ENCODE measurements at places on chromosomes 12 and 14.

- DNase-seq: no peak
Observed at GRCh38 chr14:66070542-66071319, 415.4 kb upstream of the CCDC196 start.

DNA sequence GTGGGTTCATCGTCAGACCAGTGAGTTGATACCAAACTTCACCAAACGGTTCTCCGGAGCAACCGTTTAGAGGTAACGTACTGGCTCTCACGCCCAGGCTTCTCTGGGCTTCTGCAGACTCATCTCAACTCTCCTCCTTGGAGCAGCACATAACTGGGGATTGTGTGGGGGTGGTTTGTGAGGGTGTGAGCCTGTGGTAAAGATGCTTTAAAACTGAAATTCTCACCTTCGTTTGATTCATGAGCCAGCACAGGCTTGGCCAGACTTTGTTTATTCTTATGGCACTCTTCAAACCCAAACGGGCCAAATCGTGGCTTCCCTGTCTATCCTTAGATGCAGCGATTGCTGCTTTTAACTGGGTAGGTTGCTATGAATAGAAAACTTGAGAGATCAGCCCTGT lies 121.3 kb downstream of the SAMD4A start:
- DNase-seq: no peak

- no peak for DNase-seq
Observed at GRCh38 chr12:90630006-90630405, 325.0 kb downstream of the CCER1 start.

DNA sequence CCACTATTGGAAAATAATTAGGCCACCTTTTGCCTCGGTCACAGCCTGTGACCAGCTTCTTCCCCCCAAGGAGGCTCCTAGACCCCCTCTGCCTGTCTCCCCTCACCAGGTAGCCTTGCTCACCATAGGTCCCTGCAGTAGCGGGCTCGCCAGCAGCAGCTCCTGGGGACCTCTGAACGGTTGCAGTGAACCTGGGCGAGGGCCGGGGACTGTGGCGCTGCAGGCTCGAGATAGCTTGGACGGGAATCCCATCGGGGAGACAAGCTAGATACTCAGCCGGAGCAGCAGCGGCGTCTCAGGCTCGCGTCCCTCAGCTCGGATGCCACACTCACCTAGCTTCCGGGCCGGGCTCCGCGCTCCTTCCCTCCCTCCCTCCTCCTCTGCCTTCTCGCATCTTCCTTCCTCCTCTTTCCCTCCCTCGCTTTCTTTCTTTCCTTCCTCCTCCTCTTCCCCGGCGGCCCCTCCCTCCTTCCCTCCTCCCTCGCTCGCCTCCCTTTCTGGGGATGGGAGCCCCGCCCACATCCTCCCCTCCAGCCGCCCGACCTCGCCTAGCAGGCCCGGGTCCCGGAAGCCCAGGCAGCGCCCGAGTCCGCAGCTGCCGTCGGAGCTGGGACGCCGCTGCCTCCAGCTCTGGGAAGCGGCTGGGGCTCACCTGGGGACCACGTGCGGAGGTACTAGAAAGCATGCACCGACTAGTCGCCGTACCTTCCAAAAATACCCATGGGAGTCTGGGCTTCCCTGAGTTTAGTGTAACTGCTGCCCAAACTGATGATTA lies at the start of gene BMP4:
TSS of gene BMP4 (minus strand) at position 399 of the 775 bp plus-strand sequence. CDS start 4,603 bp downstream, outside the sequence.
- no peak for DNase-seq

- DNase-seq: no peak
Observed at GRCh38 chr12:62711631-62712241, 223.2 kb downstream of the PPM1H start.

- no peak for DNase-seq
Observed at GRCh38 chr14:24659916-24660570, 26.1 kb upstream of the GZMB start.

DNA sequence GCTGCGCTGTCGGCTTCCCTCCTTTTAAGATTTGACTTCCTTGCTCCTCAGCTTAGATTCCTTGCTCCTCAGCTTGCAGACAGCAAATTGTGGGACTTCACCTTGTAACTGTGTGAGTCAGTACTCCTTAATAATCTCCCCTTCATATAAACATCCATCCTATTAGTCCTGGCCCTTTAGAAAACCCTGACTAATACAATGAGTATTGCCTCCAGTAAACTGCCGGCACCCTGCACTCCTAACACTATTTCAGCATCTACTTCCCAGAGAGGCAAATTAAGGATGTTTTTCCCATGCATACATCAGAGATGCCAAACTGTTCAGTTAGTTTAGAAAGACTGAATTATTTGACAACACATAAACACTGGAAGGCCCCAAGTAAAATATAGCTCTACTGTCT lies 611.3 kb upstream of the TMEM132C start:
- DNase-seq: no peak

DNA sequence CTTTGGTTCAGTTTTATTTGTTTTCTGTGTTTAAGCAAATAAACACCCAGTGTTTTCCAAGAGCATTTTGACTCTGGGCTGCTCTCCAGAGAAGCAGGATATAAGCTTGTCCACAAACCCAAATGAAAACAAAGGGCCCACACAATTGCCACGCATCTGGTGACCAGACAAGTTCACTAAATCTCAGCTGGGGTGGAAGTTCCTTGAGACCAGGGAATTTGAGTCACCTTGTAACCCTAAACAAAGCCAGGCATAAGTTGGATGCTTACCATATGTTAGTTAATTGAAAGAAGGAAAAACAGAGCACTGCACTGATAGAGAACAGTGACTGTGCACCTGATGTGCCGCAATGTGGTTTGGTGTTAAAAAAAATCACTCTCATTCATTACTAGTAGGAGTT lies 1.6 kb upstream of the TXNRD1 start:
- DNase-seq: no peak

- no peak for DNase-seq
Observed at GRCh38 chr14:78329371-78329770, 159.2 kb downstream of the NRXN3 start.

GRCh38 chr12:28699029-28699428 lies 450.0 kb upstream of the FAR2 start:
- DNase-seq: no peak

- DNase-seq: no peak
Observed at GRCh38 chr12:42584651-42585111, 4.9 kb downstream of the PRICKLE1 start.

- no peak for DNase-seq
Observed at GRCh38 chr14:69909826-69910550, 30.8 kb downstream of the SMOC1 start.

DNA sequence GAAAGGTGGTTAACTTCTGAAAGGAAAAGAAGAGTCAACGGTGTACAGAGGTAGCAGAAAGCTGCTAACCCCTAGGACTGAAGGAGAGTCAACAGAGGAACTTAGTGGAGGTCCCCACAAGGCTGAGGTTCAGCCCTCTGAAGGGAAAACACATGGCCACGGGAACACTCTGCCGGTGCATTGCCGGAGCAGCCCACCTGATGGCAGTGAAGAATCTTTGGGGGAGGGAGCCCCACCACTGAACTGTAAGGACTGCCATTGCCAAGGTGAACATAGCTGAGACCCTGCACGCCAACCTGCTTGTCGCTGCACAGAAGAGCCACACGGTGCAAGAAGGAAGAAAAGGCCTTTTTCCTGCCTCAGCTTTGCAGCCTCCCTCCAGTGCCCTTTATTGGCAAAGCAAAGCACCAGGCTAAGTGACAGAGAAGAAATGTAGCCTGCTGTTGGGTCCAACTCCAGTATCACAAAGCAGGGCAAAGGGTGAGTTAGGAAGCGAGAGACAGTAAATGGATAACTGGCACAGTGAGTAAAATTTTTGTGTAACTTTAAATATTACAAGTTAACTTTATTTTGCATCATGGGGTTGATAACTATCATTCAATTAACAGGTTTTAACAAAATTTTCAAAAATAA lies 76.9 kb downstream of the LIN52 start:
- no peak for DNase-seq

- DNase-seq: no peak
Observed at GRCh38 chr12:19894803-19895202, 455.5 kb downstream of the AEBP2 start.

DNA sequence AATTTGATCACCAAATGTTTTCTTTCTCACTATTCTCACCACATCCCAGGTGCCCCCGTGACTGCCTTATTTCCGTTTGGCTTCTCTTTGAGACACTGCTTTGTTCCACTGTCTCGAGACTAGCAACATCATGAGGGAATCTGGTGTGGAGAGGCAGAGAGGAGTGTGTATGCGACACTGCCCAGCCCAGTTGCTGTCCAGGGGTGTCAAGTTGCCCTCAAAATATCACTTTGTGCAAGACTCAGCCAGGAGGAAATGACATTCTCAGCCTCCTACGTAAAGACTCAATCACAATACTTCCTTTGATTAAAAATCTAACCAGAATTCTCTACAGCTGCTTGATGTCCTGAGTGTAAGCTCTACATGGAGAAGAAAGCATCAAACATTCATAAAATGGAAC lies 48.2 kb upstream of the EEA1 start:
- no peak for DNase-seq

DNA sequence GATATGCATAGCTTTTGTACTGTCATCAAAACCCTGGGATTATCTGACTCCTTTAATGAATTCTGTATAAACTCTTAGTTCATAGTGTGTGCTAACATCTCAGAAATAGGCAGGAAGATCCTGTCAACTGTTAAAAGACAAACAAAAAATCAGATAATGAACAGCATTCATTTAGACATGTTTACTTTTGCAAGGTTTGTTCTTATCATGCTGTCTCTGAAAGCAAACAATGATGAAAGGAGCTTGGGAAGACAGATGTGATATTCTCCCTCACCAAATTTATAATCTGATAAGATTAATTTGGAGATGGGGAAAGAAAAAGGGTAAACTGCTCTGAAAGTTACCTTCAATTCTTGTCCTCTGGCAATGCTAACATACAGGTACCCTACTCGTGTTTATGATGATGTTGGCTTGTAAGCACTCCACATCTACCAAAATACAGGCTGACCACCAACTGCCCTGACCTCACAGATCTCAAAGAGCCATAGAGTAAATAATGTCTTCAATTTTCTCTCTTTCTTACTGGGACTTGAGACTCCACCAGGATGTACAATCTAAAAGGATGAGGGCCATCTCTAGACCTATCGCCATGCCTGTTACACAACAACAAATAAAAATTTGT lies 233.8 kb downstream of the SSPN start:
- DNase-seq: no peak

- DNase-seq: no peak
Observed at GRCh38 chr12:43401096-43401495, 150.9 kb downstream of the ADAMTS20 start.

GRCh38 chr12:6185961-6186827 lies 14.0 kb upstream of the CD9 start:
- no peak for DNase-seq

DNA sequence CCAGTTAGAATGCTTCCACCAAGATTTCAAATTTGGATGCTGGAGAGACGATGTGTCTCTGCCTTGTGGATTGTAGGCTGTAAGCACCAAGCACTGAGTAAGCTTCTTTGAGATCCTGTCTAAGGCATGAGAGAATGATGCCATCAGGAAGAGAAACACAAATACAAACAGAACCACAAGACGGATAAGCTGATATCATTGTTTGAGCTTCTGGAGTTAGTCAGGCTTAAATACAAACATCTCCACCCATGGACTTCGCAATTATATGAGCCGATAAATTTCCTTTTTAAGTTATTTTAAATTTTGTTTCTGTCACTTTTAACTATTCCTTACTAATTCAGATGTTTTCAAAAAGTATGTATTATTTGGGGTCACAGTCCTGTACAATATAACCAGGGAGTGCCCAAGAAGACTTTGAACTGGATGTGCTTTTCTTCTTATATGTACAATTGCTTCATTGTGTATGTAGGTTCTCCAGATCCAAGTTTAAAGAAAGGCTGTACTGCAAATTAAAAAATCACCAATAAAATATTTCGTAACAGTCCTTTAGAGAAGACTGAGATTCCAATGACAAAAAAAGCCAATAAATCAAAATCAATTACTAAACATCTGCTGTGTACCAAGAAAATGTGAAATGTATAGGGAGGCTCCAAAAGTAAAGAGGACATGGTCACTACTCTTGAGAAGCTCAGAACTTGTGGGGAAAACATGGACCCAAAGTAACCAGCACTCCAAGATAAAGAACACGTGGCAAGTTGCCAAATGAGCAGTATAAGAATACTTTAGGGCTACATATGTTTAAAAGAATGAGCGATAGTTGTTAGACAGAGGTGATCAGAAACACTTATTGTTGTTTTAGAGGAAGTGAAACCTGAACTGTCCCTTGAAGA lies 274.1 kb downstream of the ADAMTS20 start:
- DNase-seq: no peak

DNA sequence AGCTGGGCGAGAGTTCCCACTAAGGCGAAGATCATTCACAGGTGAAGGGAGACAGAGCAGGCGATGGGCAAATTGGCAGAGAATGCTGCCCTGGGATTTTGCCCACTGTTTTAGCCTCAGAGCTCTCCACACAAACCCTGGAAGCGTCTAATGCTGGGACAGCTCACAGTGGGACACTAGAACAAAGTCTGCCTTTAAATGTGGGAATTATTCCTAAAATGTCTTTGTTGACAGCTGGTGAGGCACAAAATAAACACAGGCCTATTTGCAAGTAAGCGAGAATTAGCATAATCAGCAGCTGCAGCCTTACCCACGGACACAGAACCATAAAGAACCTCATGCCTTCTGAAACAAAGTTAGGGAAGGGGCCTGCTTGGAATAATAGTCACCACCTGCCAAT lies 824.5 kb downstream of the AACS start:
- no peak for DNase-seq

- no peak for DNase-seq
Observed at GRCh38 chr12:54340846-54341245, 15.9 kb downstream of the COPZ1 start.

- no peak for DNase-seq
Observed at GRCh38 chr14:100767003-100767787, 40.5 kb downstream of the DLK1 start.

- no peak for DNase-seq
Observed at GRCh38 chr14:77474479-77475177, 16.7 kb downstream of the AHSA1 start.

GRCh38 chr12:9244894-9245293 lies 36.7 kb upstream of the PZP start:
- DNase-seq: no peak

DNA sequence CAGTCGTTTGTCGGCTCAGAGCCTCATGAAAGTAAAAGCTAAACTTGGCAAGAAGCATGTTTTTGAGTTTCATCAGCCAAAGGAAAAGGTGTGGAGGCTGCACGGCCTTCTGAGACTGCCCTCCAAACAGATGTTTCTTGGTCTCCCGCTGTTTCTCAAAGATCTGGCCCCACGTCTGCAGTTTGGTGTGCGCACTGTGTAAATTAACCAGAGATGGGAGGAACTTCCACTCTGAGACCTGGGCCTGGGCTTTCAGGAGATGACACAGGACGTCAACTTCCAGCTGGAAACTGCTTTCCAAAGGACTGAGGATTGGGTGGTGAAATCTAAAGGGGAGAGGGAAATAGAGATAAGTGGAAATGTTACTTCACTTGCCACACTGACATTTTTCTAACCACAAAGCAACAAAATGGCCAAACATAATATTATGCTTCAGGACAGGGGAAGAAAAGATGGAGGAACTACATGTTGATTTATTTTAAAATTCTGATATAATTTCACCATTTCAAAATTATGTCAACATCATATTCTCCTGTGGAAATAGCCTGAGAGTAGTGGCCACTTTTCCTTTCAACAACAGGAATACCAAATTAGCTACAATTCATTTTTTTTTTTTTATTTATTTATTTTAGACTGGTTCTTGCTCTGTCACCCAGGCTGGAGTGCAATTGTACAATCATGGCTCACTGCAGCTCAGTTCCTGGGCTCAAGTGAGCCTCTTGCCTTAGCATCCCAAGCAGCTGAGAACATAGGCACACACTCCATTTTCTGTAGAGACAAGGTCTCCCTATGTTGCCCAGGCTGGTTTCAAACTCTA lies 27.6 kb downstream of the KICS2 start:
- DNase-seq: no peak
